Ureter (tissue), 1 donor: ENCODE measurements at places on chromosomes 11 and 22. TPM values are rescaled to one million over a fixed set of nuclear protein-coding genes. Genes with fewer than 3 reads are reported as not detected.

The CNTN5 gene
- total RNA-seq = 1.2 TPM

The TIMM8B gene
- 54.8 TPM for total RNA-seq

The SAA4 gene
- not detected for total RNA-seq

The MPZL2 gene
- total RNA-seq = 226 TPM

The MMP11 gene
- total RNA-seq = 1.5 TPM

The YPEL1 gene
- total RNA-seq = 1.7 TPM

The LMO2 gene
- total RNA-seq = 14.0 TPM

The CCDC87 gene
- 0.55 TPM for total RNA-seq

The APOBEC3B gene
- total RNA-seq = 1.5 TPM

The OR8D4 gene
- total RNA-seq = not detected

The MUC2 gene
- 0.39 TPM for total RNA-seq

The PDGFB gene
- 5.9 TPM for total RNA-seq

The NPTXR gene
- total RNA-seq = 27.0 TPM

The IGF2 gene
- 61.1 TPM for total RNA-seq

The LDHAL6A gene
- total RNA-seq = not detected

The TCN1 gene
- total RNA-seq = 3.3 TPM

The CRYBB3 gene
- total RNA-seq = not detected

The KLHDC7B gene
- 1.2 TPM for total RNA-seq

The PDE2A gene
- 49.6 TPM for total RNA-seq

The UPK3A gene
- total RNA-seq = 233 TPM

The ACTN3 gene
- 0.16 TPM for total RNA-seq
